ENCODE measurements at places on chromosomes 4 and X. TPM values are rescaled to one million over a fixed set of nuclear protein-coding genes. Genes with fewer than 3 reads are reported as not detected.

The TMEM187 gene
- 4.8 TPM for total RNA-seq

The MGARP gene
- total RNA-seq, result not detected

DNA sequence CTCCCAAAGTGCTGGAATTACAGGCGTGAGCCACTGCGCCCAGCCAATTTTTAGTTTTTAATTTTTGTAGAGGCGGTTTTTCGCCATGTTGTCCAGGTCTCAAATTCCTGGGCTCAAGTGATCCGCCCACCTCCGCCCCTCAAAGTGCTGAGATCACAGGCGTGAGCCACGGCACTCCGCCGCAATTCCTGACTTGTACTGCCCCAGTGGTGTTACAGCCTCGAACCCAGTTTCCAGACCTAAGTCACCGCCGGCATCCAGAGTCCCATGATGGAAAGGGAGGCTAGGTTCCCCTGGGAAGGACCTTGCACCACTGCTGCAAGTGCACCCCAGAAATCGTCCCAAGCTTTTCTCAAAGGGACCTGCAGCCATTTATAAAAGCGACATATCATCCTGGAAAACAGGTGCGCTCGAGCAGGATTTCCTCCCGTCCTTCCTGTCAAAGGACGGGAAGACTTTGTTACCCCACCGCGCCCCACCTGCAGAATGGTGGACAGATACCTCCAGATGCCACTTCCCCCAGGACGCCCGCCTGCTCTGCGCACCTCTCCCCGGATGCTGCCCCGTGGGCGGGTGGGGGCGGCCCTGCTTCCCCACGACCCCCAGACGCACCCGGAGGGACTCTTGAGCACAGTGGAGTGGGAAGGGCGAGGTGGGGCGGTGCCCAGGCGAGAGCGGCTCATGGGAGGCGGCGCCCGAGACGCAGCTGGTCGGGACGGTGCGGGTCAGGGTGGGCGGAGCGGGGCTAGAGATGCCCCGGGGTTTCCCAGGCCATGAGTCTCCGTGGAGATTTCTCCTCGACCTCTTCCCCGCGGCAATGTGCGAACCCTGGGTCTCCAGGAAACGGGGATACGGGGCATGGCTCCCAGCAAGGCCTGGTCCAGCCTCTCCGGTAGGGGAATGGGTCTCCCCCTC is 947 bp upstream of the RPL10 start:
- DNase-seq, result peak; percentile 75

- DNase-seq, result peak; percentile 62
These were observed at the start of gene ANOS1 for GRCh38 chrX:8731559-8732395. Gene ANOS1 (minus strand): TSS chrX:8732137. CDS start chrX:8732036, 101 bp downstream.

The SORCS2 gene
- total RNA-seq, result 1.6 TPM

DNA sequence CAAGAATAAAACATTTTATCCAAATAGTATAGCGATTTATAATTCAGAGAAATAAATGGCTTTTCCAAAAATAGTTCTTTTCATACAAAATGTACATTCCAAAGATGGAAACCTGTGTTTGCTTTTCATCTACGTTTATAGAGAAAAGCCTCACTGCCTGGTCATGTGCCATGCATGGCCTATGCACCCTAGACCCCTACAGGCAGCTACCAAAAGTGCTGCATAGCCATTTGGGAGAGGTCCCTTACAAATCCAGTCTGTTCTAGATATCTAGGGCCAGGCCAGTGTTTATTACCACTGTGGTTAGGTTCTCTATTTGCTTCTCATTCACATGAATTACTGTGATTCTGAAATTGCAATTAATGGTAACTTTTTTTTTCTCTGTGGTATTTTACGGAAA is 17.2 kb downstream of the HMGB2 start:
- DNase-seq, result no peak

DNA sequence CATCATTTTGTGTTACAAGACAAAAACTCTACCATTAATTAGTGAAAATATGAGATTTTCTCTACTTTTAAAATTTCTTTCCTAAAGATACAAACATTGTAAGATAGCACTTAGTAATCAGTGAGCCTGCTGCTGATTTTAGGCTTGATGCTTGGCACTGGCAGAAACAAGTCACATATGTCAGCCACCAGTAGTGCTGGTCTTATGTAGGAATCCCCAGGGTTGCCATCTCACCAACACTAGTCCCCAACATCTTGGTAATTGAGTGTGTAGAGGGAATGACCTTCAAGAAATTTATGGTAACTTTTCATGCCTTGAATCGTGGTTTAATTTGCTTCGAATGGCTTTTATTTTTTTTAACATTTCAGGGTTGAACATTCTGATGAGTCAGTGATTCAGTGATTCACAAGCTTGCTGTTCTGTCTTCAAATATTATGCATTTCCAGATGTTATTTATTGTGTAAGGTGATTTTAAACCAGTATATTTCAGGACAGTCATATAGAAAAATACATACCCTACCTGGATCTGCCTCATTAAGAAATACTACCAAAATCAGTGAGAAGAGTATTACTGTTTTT is 11.9 kb downstream of the EXOC1 start:
- DNase-seq, result peak; percentile 81

The TCEAL6 gene
- total RNA-seq, result not detected

The AADAT gene
- 8.9 TPM for total RNA-seq

The RRH gene
- total RNA-seq, result 0.17 TPM
